Stimulated activated CD4-positive, alpha-beta T cell treated with anti-CD3 and anti-CD28 coated beads, TNF-alpha, amount 100 ng/mL, for 24 hours (primary cell): ENCODE measurements at places on chromosomes 11 and 22.

DNA sequence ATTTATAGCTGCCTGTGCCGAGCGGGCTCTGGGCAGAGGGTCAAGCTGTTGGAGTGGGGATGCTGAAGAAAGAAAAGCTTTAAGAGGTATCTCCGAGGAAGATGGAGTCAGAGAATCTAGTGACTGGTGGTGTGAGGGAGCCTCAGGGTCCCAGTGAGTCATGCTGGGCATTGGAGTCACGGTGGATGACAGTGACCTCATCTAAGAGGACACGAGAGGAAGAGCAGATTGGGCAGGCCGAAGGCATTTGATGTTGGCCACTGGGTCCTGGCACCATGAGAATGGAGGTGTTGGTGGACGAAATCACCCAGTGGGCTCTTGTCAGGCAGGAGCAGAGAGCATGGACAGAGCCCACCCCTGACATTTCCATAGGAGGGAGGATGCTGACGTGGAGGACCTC lies 68.4 kb downstream of the TBC1D22A start:
- DNase-seq: no peak

- DNase-seq: no peak
These were observed 391.5 kb downstream of the TBC1D22A start for GRCh38 chr22:47153854-47154525.

GRCh38 chr22:36184433-36185025 lies 17.1 kb downstream of the APOL4 start:
- no peak for DNase-seq

GRCh38 chr11:116773203-116774097 lies 663 bp upstream of the BUD13 start:
- DNase-seq: no peak

- peak; percentile 45 for DNase-seq
These were observed 28.2 kb downstream of the KCTD17 start for GRCh38 chr22:37079668-37080171.

GRCh38 chr11:67999704-68000103 lies 4.2 kb downstream of the UNC93B1 start:
- DNase-seq: no peak

GRCh38 chr11:83511646-83512045 lies 225.5 kb upstream of the CCDC90B start:
- DNase-seq: no peak

DNA sequence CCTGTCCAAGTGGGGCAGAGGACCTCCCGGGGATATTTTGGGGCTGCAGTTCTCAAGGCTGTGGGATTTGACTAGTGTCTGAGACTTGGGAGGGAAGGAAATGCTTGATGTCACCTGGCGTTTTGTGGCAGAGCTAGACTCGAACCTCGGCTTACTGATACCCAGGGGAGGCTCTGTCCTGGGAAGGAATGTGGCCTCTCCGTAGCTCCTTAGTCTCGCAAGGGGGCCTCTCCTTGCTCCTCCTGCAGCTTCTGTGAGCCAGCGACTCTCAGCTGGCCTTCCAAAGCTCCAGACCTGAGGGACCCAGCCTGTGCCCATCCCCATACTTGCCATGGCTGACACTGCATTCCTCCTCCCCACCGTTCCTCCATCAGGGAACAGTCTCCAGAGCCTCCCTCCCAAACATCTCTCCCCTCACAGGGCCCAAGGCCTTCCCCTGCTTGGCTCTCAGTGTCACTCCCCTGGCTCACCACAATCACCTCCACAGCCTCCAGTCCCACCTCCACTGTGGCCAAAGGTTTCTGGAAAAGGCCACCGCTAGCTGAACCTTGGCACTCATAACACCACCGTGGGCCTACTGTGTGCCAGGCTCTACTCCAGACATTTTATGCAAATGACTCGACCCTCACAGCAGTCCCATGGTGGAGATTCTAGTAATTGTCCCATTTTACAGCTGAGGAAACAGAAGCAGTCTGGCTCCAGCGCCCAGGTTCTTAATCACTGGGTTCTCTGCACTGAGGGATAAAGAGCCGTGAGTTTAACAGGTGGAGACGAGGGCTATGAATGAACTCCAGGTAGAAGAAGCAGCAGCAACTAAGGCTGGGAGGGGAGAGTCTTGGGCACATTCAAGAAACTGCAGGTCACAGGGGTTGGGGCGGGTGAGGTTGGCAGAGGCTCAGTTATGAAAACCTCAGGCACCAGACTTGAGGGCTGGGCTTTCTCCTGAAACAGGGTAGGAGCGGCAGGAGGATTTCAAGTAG lies 12.1 kb downstream of the P2RY2 start:
- no peak for DNase-seq

DNA sequence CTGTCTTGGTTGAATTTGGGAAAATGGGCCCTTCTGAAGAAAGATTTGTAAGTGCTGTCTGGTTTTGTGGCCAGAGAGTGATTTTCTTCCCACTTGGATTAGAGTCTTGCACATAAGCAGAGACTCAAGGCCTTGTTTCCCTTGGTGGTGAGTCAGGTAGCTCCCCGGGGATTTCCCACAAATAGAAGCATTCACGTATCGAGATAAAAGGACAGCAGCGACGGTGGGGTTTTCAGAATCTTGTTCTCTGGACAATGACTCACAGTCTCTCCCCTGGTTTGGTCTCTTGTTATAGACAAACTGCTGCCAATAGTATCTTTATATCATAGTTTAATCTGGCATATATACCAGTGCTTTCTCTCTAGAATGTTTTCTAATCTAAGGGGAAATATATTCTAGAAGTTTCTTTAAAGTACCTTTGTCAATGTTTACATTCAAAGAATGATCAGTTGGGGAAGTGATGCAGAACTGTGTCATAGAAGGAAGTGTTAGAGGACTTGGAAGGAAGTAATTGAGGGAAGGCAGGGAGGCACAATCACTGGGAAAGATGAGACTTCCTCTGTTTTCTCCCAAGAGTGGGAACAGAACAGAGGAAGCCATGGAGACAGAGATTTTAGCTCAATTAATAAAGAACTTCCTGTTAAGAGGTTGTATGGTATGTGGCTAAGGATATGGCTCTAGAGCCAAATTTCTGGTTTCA lies 18.1 kb downstream of the POLA2 start:
- DNase-seq: peak; percentile 35

DNA sequence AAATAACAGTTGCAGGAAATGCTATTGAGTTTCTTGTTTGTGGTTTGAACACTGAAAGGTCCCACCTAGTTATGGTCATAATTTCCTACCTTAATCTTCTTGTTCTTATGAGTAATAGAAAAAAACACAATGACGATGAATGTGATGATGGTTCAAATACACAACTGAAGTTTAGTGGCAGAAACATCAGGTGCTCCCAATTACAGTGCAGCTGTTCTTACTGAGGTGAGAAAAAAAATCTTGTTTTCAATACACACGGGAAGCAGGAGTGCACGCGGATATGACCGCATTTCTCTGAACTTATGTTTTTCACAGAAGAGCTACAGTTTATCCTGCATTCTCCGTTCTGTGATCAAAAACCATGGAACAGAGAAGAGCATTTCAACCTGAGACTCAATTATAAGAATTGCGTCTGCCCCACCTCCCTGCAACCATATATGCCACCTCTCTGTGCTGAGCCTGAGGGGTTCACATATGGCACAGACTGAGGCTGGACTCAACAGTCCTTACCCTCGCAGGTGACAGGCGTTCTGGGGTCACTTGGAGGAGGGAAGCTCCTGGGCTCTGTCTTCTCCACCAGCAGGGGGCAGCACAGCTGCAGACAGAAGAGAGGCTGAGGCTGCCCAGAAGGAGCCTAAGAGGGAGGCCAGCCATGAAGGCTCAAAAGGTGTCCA lies 99.7 kb upstream of the IGLL5 start:
- DNase-seq: peak; percentile 63

GRCh38 chr11:10436224-10436623 lies 18.8 kb upstream of the AMPD3 start:
- no peak for DNase-seq

- DNase-seq: no peak
These were observed 962.3 kb upstream of the RAG2 start for GRCh38 chr11:37560346-37560745.

- DNase-seq: no peak
These were observed 195.9 kb downstream of the BCR start for GRCh38 chr22:23376256-23376655.

DNA sequence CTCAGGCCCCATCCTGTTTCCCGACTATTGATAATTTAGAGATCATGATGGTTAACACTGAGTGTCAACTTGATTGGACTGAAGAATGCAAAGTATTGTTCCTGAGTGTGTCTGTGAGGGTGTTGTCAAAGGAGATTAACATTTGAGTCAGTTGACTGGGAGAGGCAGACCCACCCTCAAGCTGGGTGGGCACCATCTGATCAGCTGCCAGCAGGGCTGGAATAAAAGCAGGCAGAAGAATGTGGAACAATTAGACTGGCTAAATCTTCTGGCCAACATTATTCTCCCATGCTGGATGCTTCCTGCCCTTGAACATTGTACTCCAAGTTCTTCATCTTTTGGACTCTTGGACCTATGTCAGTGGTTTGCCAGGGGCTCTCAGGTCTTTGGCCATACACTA lies 1170.0 kb upstream of the CNTN5 start:
- DNase-seq: no peak

DNA sequence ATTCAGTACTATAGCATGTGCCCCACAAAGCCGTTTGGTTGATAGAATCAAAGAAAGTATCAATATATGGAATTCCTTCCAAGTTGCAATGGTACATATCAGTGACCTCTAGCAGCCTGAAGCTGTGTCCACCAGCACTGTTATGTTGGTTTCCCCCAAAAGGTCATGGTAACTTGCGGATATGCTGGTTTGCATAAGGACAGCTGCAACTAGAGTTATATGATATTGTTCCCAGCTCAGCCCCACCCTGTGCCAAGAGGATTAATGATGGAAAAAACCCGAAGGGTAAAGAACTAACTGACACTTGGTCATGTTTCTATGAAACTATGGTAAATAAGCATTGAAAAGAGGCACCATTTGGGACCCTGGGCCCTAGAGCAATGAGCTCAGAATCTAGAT lies 93.5 kb downstream of the PDHX start:
- no peak for DNase-seq

GRCh38 chr22:17097062-17097461 lies 12.3 kb downstream of the IL17RA start:
- no peak for DNase-seq
